ENCODE measurements at places on chromosomes 6 and 20.

GRCh38 chr6:47078991-47079390, 36.9 kb upstream of the ADGRF1 start:
- no peak for DNase-seq

DNA sequence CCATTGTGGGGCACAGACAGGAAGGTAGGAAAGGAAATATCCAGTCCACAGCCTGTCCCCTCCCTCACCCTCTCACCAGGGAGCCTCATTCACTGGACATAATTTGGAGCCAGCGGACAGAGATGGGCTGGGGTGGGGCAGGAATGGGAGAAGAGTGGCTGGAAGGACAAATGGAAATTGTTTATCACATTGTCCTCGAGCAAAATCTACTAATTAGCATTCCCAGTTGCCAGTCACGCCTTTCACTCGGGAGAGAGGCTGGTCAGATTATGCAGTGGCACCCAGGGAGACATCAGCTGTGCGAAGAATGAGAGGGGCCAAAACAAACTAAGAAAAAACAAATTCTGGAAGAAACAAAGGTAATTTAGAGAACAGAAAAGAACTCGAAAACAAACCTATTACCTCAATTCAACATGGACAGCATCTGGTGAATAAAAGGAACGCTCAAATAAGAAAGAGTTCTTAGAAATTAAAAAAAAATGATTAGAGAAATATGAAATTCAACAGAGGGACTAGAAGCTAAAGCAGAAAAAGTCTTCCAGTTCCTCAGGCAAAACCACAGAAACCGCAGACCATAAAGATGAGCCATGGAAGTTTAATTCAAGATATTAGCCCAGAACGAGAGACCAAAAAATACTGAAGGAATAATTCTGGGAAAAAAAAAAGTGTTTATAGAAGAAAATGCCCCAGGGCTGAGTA, 108.5 kb upstream of the RALGAPA2 start:
- no peak for DNase-seq

DNA sequence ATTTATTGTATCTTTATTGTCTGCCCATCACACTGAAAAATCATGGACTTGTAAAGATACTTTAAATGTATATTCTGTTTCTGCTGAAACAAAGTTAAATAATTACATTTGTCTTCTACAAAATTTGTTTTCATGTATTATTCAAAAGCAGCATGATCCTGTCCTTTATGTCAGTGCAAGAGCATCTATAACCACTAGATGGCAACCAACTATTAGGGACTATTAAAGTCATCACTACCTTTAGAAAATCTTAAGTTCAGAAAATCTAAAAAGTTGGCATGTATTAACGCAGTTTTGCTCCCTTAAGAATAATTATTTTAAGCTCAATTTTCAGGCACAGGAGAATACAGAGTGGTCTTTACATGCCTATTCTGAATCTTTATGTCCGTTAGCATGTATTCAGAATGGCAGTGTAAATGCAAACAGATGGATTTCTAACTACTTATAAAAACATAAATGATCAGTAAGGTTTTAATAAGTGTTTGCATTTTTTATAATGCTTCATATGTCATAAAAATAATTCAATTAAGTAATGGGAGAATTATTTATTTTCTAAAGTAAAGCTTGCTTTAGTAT, 17.8 kb downstream of the TMEM30A start:
- no peak for DNase-seq

GRCh38 chr6:98980819-98981218, 33.1 kb upstream of the FBXL4 start:
- no peak for DNase-seq

GRCh38 chr6:105892577-105893262, 193.4 kb upstream of the PRDM1 start:
- no peak for DNase-seq

DNA sequence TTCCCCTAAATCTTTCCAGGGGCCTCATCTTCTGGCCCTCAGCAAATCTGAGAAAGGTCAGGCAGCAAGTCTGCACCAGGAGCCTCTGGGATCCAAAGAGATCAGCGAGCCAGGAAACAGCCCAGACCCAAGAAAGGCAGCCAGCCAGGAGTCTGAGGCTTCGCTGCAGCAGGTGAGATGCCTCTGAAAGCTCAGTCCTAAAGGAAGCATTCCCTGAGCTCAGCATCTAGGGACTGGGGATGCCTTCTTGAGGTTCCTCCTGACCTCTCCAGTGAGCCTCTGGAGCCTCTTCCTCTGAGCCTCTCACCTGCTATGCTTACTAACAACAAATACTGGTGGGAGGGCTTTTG, 118.8 kb upstream of the MAFB start:
- no peak for DNase-seq

Data from activated T-cell treated with anti-CD3 and anti-CD28 coated beads for 1 hour (primary cell).